ENCODE measurements at places on chromosomes 6 and 20. TPM values are rescaled to one million over a fixed set of nuclear protein-coding genes. Genes with fewer than 3 reads are reported as not detected.
A peak's percentile ranks its signal among the peaks of the same experiment; 100 is the strongest.

DNA sequence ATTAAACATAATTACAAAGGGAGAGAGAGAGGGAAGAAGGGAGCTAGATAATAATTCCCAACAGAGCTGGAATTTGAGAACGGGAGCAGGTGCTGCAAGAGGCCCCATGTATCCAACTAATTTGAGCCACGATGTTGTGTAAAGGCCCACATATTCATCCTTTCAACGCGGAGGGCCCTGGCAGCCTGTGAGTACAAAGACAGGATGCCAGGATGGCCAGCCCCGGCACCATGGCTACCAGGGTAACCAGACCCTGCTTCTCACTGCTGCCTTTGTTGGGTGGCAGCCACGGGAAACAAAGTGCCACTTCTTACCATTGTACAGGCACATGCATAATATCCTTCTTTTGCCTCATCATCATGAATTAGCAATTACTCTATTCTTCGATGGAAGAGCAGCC lies 492.0 kb upstream of the NRSN1 start:
- DNase-seq, result no peak
- H3K4me1 ChIP-seq, result no peaks in the 10 kb centered on the region
- H3K36me3 ChIP-seq, result no peaks in the 10 kb centered on the region

- no peak overlapping the region for H3K4me3 ChIP-seq
- H3K36me3 ChIP-seq, result no peaks in the 10 kb centered on the region
- no peak for DNase-seq
- H3K27me3 ChIP-seq, result no peaks in the 10 kb centered on the region
Observed at GRCh38 chr6:165268987-165269386, 40.4 kb downstream of the C6orf118 start.

GRCh38 chr6:4910037-4910760 lies 93.6 kb downstream of the RPP40 start:
- H3K27me3 ChIP-seq, result no peaks in the 10 kb centered on the region
- H3K4me1 ChIP-seq, result peaks cover 14% of the 10 kb centered on the region
- no peak for DNase-seq
- no peak overlapping the region for H3K27ac ChIP-seq

DNA sequence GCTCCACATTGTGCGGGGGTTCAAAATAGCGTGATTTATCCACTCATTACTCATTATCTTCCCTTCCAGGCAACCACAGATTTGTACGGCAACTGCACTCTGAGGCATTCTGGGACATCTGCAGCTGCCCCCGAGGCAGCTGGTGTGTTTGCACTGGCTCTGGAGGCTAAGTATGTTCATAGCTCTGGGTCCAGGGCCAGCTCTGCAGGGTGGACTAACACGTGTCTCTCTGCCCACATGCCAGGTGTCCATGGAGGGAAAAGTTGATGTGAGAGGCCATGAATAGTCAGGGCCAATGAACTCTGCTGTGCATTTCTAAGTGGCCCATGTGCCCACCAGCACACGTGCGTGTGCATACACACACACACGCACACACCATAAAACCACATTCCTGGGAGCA lies 74.9 kb downstream of the BFSP1 start:
- H3K27ac ChIP-seq, result no peak overlapping the region
- no peak overlapping the region for H3K4me3 ChIP-seq
- peaks cover 6% of the 10 kb centered on the region for H3K27me3 ChIP-seq
- no peaks in the 10 kb centered on the region for H3K36me3 ChIP-seq
- no peak for DNase-seq
- no peaks in the 10 kb centered on the region for H3K4me1 ChIP-seq

- no peaks in the 10 kb centered on the region for H3K27me3 ChIP-seq
- H3K4me3 ChIP-seq, result no peak overlapping the region
- no peaks in the 10 kb centered on the region for H3K36me3 ChIP-seq
- no peak for DNase-seq
- peaks cover 15% of the 10 kb centered on the region for H3K4me1 ChIP-seq
Observed at GRCh38 chr6:34522761-34523160, 33.4 kb downstream of the SPDEF start.

- no peak overlapping the region for H3K4me3 ChIP-seq
- no peak overlapping the region for H3K27ac ChIP-seq
- peaks cover 37% of the 10 kb centered on the region for H3K36me3 ChIP-seq
- H3K4me1 ChIP-seq, result no peaks in the 10 kb centered on the region
Observed at GRCh38 chr20:389220-389619, 8.7 kb downstream of the TRIB3 start.

DNA sequence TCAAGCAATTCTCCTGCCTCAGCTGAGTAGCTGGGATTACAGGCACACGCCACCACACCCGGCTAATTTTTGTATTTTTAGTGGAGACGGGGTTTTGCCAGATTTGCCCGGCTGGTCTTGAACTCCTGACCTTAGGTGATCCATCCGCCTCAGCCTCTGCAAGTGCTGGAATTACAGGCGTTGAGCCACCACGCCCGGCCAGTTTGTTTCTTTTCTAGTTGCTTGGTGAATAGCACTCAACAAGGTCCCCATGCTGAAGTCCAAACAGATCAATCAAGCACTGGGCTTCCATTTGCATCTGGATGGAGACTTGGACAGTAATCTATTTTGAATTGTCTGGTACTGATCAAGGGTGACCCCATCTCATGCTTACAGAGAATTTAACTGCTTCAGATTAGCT lies 108.9 kb upstream of the FOXO3 start:
- no peaks in the 10 kb centered on the region for H3K36me3 ChIP-seq
- DNase-seq, result no peak

- no peak overlapping the region for H3K4me3 ChIP-seq
- no peaks in the 10 kb centered on the region for H3K27me3 ChIP-seq
- H3K36me3 ChIP-seq, result no peaks in the 10 kb centered on the region
- DNase-seq, result peak; percentile 23
- peaks cover 45% of the 10 kb centered on the region for H3K4me1 ChIP-seq
Observed at GRCh38 chr6:169807229-169807628, 55.8 kb downstream of the ERMARD start.

DNA sequence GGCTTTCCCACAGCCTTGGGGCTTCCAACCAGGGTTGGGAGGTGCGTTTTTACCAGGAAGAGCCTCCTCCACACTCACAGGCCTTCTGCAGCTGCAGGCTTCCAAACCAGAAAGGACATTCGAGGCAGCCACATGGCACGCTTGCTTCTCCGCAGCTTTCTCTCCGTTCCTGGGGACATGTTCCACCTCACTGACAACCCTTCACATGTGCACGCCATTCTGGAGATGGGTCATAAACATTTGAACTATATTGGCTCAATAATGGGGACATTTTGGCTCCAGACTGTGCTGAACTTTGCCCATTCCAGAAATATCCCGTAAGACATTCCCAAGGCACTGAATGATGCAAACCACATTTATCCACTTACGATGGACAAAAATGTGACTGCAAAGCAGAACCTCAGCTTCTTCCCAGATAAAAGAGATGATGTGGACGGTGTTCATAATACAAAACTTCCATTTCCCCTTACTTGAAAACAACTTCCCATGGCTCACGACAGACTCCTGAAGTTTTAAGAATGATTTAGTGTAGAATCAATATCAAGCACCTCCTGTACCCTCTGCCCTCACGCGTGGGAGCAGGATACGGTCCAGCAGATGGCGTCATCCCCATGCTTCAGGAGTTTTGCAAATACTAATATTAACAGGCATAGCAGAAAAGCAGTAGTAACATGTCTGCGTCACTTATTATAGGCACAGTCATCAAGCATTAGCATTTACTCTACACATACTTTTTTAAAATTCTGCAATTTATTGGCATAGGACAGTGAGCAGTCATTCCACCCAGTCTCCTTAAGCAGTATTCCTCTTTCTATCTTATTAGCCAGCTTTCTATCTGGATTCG lies 25.4 kb upstream of the FOXF2 start:
- no peak overlapping the region for H3K4me3 ChIP-seq
- no peaks in the 10 kb centered on the region for H3K4me1 ChIP-seq
- H3K27me3 ChIP-seq, result no peaks in the 10 kb centered on the region
- no peaks in the 10 kb centered on the region for H3K36me3 ChIP-seq
- no peak for DNase-seq

GRCh38 chr6:25928562-25929324 lies 1.7 kb downstream of the SLC17A2 start:
- no peak overlapping the region for H3K27ac ChIP-seq
- H3K4me3 ChIP-seq, result no peak overlapping the region
- DNase-seq, result no peak
- no peaks in the 10 kb centered on the region for H3K36me3 ChIP-seq
- no peaks in the 10 kb centered on the region for H3K27me3 ChIP-seq

- H3K27me3 ChIP-seq, result no peaks in the 10 kb centered on the region
- H3K27ac ChIP-seq, result no peak overlapping the region
- no peaks in the 10 kb centered on the region for H3K4me1 ChIP-seq
- no peak overlapping the region for H3K4me3 ChIP-seq
Observed at GRCh38 chr6:98323605-98324004, 510.8 kb upstream of the POU3F2 start.

DNA sequence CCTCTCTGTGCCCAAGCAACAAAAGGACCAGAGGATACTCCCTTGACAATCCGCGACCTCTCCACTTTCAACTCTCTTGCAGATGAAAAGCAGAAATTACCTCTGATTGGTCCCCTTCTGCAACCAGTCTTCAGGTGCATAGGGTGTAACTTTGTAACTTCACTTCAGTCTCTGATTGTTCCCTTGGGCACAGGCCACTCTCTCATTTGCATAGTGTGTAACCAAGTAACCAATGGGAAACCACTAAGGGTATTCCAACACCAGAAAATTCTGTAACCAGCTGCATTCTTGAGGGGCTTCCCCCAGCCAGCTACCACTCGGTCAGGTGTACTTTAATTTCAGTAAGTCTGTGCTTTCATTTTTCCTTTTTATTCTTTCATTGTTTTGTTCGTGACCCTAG lies 4.4 kb upstream of the RAET1L start:
- DNase-seq, result no peak
- no peaks in the 10 kb centered on the region for H3K36me3 ChIP-seq
- H3K27ac ChIP-seq, result no peak overlapping the region
- peaks cover 20% of the 10 kb centered on the region for H3K27me3 ChIP-seq

DNA sequence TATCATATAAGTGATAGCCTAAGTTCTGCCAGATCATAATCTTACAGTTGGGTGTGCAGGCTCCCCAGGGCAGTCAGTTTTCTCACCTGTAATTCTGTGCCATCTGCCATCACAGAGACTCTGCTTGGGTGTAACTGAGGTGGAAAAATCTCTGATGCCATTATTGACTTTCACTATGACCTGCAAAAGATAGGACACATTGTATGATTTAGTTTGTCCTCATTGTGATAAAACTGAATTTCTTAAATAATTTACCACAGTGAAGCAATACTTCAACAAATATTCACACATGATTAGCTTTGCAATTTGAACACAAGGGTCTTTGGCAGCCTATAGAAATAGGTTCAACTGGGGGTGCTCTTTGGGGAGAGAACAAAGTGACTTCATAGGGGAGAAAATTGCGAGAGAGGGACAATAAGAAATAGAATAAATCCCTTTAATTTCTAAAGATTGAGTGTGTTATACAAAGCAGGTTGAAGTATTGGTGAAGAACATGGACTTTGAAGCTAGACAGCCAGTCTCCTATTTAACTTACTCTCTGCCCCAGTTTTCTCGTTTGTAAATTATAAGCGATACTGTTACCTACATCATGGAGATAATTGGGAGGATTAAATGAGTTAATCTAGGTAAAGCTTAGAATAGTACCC lies 27.3 kb downstream of the FAM229B start:
- H3K27ac ChIP-seq, result no peak overlapping the region
- no peaks in the 10 kb centered on the region for H3K27me3 ChIP-seq
- no peak for DNase-seq
- no peaks in the 10 kb centered on the region for H3K36me3 ChIP-seq
- no peak overlapping the region for H3K4me3 ChIP-seq

CDSN gene
- total RNA-seq, result not detected

CST5 gene
- total RNA-seq, result not detected

FOXF2 gene
- not detected for total RNA-seq

FKBP1A gene
- 77.8 TPM for total RNA-seq

GCM1 gene
- 0.11 TPM for total RNA-seq

C6orf15 gene
- total RNA-seq, result not detected

IL17A gene
- not detected for total RNA-seq

Measured in CD4-positive, alpha-beta memory T cell (primary cell).